ENCODE measurements at places on chromosomes 11 and 22.
A peak's percentile ranks its signal among the peaks of the same experiment; 100 is the strongest.

DNA sequence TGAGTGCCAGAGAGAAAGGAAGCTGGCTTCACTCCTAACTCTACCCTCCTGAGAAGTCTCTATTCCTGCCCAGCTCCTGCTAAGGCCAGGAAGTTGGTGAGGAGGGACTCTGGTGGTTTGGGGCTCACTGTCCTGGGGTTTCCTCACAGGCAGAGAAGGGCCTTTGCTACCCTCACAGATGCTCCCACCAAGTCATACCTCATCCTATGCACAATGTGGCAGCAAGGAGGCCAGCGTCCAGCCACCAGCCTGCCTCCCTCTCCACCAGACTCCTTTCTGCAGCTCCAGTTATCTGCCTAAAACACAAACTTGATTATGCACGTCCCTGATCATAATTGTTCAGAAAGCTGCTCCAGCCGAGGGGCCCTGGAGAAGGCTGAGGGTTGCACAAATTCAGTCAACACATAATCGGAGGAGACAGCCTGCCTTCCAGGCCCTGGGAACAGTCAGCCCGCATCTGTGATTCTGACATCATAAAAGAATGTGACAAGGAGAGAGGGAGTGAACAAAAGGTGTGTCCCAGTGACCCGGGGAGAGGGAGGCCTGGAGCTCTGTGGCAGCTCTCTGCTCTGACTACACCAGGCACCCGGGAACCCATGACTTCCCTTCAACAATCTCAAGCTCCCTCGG is 28.8 kb downstream of the DKK3 start:
- DNase-seq: peak; percentile 83

DNA sequence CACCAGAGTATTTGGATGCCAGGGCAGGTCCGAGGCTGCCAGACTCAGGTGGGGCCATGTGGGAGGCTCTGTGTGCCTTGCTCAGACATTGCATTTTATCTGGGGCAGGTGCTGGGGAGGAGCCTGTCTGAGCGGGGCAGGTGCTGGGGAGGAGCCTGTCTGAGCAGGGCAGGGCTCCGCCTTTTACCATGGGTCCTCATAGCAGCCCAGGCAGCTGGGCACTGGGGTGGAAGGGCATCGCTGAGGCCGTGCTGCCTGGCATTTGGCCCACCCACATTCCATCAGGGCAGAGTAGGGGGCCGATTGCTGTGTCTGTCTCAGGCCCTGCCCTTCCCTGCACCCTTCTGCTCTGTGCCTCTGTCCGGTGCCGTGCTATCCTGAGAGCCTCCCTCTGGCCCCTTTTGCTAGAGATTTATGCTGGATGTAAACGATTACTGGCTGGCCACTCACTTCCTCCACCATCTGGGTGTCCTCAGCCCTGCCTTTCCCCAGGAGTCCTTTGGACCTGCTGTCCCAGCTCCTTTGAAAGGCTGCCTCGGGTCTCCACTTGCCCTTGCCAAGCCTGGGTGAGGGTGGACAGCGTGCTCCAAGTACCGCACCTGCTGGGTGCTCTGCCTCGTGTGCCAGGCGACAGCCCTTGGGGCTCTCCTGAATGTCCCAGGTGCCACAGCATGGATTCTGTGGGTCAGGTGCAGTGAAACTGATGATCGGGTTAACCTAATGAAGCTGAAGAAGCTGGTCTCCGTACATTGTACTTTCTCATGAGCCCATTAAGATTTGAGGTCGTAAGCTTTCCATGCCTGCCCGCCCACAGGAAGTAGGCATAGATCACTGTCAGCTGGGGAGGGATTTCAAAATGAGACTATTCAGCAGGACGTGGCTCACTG is 281.6 kb downstream of the TBC1D22A start:
- DNase-seq: no peak

- DNase-seq: no peak
Measured at GRCh38 chr22:37557321-37558001, 2.8 kb upstream of the CDC42EP1 start.

DNA sequence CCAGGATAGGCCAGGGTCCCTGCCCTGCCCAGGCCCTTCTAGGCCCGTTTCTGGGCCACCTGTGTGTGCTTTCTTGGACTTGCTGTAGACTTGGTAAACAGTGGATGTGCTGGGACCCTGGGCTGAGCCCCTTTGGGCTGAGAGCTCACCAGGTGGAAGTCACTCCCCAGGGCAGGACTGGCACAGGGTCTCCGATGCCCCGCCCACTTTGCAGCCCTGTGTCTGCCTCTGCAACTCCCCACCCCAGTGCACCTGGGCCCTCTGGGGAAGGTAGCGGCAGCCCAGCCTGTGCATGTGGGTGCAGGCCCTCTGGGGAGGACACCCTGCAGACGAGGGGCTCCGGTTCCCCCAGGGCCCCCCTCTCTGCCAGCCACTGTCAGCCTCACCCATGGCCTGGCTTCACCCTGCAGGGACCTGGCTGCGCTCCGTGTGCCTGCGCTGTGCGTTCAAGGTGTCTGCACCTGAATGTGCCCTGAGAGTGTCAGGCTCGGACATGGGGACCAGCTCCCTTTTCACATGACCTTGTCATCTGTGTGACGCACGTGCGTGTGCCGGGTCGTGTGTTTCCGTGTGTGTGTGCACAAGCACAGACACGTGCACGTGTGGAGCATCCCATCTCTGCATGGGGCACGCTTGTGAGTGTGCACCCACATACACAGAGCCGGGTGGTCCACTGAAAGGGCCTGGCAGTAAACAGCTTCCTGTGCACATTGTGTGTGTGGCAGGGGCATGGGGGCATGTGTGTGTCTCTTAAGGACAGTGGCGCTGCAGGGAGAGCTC is 118.5 kb downstream of the KCNQ1OT1 start:
- no peak for DNase-seq

DNA sequence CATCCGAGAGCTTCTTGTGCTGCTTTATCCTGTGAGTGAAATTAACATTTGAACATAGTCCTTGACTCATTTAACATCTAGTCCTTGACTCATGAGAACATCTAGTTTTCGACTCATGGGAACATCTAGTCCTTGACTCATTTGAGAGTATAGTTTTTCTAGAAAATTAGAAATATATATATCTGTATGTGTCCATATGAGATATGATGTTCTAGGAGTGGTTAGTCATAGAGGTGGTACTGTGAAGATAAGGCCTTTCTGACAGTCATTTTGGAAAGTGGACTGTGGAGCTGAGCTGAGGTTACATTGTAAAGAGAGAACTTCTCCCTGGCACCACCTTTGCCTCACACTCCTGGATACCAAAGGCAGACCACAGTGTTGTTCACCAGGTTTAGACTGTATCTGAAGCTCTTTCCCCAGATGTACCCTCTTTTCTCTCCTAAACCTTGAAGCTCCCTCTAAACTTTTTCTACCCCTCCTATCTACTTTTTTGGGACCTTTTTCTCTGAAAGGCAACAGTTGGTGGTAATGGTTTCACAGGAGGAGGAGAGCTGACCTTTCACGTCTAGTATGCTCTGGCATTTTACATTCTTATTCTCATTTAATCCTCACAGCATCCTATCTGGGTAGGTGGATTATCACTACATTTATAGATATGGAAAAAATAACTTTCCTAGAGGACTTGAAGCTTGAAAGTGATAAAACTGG is 67.2 kb downstream of the PPP2R1B start:
- no peak for DNase-seq

- no peak for DNase-seq
Measured at GRCh38 chr11:61514050-61514917, 5.7 kb downstream of the LRRC10B start.

DNA sequence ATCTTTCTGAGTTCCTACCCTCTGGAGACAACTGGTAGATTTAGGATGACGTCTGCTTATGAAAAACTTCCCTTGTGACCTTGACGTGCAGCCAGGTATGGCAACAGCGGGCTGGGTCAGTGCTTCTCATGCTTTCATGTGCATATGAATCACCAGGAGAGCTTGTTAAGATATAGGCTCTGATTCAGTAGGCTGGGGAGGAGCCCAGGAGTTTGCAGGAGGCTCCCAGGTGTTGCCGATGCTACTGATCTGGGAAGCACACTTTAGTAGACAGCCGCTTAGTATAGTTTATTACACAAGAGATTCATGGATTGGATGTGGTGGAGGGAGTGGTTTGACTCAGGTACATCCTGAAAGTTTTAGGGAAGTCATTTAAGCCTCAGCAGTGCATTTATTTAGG is 23.8 kb downstream of the DIXDC1 start:
- DNase-seq: no peak

DNA sequence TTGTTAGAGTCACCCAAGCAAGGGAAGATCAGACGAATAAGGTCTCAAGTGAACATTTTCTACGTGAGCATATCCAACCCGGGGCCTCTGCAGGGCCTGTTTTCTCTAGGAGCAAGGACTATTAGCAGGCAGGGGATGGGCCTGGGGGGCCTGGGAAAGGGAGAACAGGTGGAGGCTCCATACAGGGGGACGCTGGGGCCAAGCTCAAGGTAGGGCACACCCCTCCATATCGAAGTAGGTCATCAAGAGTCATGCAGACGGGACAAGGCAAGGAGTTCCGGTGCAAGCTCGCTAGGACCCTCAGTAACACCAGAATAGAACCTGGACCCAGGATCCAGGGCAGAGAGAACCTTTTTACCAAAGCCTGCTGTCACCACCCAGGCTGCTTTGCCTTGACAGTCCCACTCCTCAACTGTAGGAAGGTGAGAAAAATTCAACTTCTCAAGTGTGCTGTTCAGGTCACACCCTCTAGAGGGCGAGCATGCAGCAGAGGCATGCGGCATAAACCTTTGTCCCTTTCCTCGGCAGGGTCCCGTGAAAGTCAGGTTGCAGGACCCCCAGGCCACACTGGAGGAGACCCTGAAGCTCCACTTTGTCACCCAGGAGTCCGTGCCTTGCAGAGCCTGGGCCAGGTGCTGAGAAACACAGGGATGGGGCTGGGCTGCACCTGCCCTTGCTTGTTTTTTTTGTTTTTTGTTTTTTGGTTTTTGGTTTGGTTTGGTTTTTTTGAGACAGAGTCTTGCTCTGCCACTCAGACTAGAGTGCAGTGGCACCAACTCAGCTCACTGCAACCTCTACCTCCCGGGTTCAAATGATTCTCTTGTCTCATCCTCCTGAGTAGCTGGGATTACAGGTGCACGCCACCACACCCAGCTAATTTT is 8.6 kb upstream of the APOBEC3B start:
- peak; percentile 28 for DNase-seq

DNA sequence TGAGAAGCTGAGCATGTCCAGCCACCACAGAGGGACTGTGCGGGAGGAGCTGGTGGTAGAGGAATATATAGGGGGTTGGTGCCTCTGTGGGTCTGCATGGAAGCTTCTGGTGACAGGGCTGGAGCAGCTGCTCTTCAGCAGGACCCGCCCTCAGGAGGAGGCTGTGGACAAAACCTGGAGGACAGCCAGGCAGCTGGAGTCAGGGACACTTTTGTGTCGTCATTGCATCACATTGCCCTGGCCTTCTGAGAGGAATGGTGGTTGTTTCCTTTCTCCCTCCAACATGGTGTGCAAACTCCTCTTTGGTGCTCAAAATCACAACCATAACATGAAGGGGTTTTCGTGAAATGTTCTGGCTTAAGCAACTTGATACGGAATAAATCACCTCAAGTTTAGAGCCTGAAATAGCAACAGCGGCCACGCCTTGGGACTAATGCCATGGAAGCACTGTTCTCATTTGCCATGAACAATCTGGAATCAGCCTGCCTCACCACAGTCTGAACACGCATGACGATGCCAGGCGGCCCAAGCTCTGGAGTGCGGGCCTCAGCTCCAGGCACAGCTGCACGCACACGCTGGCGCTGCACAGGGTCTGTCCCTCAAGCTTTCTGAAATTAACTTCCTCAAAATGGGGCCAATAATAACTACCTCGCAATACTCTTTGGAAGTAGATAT is 17.1 kb upstream of the CSRP3 start:
- no peak for DNase-seq

- DNase-seq: peak; percentile 0
Measured at GRCh38 chr11:58125469-58125868, at the start of gene OR9I1. OR9I1 (minus strand) TSS chr11:58125530; CDS start chr11:58119444, 6,086 bp downstream.

DNA sequence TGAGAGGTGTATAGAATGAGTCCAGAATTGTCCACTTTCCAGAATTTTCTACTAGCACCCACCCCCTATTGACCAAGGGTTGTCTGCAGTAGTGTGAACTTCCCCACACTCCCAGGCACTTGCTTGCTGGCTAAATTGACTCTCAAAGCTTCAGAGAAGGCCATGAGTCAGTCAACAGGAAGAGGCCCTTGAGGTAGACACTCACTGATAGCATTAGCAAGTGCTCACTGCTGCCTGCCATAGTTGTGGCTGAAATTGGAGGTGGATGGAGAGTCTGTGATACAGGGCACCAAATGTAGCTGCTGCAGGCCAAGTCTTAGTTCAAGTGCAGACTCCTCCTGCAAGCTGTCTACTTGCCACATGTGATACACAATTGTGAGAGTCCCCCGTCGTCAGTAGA is 156.8 kb downstream of the SPON1 start:
- DNase-seq: no peak

DNA sequence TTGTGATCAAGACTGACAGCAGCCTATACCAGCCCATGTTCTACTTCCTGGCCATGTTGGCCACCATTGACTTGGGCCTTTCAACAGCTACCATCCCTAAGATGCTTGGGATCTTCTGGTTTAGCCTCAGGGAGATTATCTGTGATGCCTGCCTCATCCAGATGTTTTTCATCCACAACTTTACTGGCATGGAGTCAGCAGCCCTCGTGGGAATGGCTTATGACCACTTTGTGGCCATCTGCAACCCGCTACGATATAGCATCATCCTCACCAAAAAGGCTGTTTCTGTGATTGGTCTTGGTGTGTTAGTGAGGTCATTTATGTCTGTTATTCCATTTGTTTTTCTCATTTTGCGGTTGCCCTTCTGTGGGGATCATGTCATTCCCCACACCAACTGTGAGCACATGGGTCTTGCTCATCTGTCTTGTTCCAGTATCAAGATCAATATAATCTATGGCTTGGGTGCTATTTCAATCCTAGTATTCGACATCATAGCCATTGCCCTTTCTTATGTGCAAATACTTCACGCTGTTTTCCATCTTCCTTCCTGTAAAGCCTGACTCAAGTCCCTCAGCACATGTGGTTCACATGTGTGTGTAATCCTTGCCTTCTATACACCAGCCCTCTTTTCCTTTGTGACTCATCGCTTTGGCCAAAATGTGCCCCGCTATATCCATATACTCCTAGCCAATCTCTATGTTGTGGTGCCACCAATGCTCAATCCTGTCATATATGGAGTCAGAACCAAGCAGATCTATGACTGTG is 23.6 kb downstream of the OR52E1 start:
- no peak for DNase-seq

GRCh38 chr11:72989727-72990126 is 152.4 kb downstream of the FCHSD2 start:
- no peak for DNase-seq

- DNase-seq: no peak
Measured at GRCh38 chr11:20283475-20283874, 80.0 kb upstream of the HTATIP2 start.
